ENCODE measurements at places on chromosomes 5 and 9.

DNA sequence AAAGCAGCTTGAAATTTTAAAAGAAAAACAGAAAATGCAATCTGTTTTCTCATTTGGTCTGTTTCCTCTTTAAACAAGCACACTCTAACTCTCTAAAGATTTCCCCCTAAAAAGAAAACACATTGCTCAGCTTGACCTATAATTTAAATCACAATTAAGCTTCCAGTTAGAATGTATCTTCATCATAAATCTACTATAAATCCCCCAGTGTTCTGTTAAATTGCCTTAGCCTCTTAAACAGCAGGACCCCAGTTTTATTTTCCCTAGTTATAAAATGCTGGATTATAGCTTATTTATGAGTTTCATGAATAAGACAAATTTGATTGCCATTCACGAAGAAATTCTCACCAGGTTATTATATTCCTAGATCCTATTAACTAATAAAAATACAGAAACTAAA, 8.6 kb upstream of the SMC2 start:
- DNase-seq, result no peak

DNA sequence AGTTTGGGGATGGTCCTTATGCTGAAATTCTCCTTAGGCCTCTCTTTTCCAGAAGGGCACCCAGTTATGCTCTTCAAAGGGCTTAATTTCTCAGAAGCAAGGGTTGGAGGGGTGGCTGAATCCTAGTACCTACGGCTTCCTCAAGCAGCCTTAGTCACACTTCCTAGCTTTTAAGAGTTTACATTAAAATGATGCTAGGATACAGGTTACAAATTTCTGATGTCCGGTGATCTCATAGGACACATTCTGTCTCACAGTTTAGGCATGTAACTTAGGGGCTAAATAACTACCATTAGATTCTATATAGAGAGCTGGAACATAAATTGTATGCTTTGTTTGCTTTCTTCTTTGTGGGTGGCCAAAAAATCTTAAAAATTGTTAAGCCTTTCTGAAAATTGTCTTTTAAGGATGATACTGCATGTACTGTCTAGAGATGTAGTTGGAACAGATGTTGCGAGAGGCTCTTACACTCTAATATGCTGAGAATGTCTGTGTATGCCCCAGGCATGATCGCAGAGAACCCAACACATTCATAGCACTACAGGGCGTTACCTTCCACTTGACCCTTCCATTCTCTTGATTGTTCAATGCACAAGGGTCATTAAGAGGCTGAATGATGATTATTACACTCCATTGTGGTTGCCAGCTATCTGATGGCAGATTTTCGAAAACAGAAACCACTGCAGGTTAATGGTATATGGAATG, 139.1 kb downstream of the TMEM38B start:
- no peak for DNase-seq

DNA sequence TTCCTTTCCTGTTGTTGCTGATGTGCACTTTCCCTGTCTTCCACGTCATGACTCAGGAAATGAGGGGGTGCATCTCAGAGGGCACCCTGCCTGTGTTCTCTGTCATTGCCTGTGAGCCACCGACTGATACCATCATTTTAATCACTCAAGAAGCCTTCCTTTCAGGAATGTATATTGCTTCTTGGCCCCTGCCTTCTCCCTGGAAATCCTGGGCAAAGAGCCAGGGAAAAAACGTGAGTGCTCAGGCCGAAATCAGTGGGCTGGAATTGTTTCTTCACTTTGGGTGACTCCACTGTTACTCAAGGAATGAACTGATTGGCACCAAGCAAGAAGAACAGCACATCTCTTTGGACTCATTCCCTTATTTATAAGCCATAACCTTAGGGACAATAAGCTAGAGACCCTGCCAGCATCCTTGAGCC, 126.1 kb downstream of the SNX18 start:
- no peak for DNase-seq

GRCh38 chr9:77011973-77012821, 7.3 kb upstream of the FOXB2 start:
- DNase-seq, result no peak

DNA sequence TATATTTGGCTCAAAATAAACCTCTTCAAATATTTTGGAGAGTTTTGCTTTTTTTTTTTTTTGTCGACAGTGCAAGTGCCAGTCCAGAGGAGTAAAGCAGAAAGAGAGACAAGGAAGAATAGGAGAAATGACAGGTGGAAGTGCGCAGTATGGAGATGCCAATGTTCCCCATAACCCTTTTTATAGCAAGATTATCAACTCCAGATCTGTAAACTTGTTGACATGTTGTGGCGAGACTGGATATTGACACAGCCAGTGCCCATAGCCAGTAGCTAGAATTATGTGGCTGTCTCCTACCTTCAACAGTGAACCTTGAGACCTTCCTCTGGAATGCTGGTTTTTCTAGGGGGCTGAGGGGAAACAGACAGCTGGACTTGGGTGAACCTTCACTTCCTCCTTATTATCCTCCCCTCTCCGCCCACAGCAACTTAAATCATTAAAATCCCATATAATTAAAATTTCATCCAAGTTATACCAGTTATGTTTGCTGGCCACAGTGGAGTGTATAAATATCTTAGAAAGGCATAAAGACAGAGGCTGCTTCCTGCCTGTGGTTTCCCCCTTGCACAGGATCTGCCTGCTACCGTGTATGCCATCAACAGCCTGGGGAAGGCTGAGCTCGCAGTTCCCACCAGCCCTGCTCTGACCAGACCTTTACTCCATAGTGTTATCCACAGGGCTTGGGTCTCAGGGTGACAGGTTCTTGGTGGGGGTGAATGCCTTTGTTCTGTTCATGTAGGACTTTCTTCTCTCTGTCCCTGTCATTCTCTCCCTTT, 112.3 kb upstream of the ANKH start:
- no peak for DNase-seq

DNA sequence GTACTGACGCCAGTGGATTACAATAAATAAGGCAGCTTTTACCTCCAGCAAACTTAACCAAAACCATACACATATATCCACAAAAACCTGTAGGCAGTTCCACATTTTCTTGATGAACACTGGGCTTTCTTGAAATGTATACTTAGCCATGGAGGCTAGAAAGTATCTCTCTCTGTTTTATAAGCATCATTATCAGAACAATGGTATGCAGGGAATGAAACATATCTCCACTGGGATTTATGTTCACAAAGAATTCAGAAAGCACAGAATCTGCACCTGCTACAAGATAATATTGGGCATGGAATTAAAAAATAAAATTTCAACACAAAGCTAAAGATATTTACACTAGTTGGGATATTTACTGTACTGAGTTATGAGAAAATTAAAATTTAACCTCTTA, 126.1 kb upstream of the RASA1 start:
- DNase-seq, result no peak

GRCh38 chr5:73861313-73861988, 235.5 kb downstream of the ARHGEF28 start:
- DNase-seq, result no peak

DNA sequence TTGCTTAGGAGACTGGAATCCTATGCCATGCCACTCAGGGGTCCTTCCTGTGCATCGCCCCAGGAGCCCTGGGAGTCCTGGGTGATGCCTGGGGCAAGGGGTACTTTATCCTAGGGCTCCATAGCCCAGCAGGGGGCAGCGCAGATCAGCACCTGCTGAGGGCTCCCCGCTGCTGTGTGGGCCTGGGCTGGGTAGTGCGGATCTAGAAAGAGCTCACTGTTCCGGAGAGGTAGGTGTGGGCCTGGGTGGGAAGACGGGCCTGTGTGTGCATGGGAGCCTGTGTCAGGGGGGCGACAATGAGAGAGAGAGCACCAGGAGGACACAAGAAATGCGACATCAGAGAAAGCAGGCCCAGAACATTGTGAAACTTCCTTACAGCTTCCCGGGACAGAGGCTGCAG, 11.4 kb upstream of the DAB2IP start:
- no peak for DNase-seq

GRCh38 chr5:142007237-142007544, 5.6 kb downstream of the GNPDA1 start:
- no peak for DNase-seq

DNA sequence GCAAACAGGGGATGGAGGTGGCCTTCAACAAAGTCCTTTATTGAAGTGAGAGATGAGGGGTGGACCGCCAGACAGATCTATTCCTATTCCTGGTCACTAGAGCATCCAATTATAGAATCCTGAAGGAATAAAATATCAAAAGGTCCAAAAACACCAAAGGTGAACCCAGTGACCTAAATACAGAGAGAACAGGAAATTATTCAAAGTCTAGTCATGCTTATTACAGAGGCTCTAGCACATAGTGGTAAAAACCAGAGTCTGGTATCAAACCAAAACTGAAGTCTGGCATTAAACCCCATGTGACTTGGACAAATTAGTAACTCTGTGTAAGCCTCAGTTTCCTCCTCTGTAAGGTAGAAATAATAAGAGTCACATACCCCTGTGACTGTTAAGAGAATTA, 100.5 kb upstream of the SNX2 start:
- no peak for DNase-seq

DNA sequence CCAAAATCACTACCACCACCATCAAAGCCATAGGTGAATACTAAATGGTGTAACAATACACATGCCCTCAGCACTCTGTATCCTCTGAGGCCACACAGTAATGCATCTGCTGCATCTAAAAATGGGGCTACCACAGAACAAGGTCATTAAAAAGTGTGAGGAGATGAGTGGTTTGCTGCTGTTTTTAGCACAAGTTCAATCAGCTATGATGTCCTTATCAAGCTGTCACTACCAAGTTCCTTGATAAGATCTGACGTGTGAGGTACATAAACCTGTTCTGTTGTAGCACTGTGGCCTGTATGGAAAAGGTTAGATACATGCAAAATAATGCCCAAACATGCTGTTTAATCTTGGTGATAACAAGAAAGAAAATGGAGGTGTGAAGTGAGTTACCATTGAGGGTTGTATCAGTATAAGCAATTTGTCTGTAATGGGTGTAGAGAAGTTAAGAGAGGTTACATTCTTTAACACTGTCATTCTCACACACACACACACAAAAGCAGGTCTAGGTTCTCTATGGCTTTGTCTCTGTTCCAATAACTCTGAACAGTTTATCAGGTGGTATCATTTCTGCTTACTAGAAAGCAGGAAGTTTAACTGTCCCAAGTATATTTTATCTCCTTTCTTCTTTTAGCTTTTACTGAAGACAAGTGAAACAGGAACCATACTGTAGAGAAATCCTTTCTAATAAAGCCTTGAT, 252.9 kb downstream of the CWC27 start:
- DNase-seq, result no peak

GRCh38 chr5:176614805-176615478, 5.0 kb upstream of the GPRIN1 start:
- DNase-seq, result no peak

DNA sequence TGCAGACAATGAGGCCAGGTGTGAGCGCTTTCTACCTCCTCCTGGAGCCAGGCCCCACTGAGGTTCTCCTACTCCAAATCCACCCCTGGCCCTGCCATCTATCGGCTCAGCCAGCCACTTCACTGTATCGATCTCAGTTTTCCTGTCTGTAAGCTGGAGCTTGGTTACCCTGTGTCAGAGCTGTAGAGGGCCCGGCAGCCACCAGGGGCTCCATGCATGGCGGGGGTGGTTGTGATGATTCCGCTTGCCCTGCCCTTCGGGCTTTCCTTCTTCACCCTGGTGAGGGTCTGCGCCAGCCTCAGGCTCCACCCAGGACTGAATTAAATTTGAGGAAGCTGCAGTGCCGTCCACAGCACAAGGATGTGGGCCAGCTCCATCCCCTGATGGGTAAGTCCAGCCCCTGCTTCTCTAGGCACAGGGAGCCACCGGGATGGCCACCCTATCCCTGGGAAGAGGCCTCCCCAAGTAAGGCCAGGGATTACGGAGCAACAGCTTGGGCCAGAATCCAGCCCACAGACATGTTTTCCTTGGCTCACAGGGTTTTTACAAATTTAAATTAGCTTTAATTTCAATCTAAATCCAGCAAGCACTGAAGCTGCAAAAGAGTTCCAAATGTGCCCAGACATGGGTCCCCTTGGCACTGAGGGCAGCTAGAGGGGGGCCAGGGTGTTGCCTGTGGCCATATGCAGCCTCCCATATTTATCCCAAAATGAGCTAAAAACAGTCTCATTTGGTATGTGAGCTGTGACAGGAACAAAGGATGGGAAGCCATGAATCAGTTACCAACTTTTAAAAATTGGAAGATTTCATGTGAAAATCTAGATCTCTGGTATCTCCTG, 89.1 kb upstream of the FBXW11 start:
- DNase-seq, result no peak

GRCh38 chr5:32984851-32985610, 273.9 kb downstream of the NPR3 start:
- no peak for DNase-seq

Measured in activated T-helper 9 cell treated with anti-CD3 and anti-CD28 coated beads, Interleukin-2, amount 50 U/mL, for 16 hours (primary cell).